ENCODE measurements at places on chromosomes 1 and 21.

- no peak for DNase-seq
Observed at GRCh38 chr1:199855580-199855979, 171.9 kb upstream of the NR5A2 start.

DNA sequence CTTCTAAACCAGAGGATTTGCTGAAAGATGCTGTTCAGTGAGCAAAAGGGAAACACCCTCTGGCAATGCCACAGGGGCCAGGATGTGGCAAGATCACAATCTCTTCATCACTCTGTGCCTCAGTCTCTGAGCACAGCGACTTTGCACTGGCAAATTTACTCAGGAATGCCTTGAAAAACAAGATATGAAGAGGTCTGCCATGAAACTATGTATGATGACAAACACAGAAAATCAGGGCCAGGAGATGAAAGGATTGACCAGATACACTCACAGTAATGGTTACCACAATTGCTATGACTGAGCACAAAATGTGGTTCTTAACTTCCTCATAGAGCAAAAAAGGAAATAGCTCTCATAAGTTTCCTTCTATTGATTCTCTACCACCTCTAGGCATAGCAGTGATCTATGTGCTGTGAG is 5.8 kb downstream of the TTC13 start:
- no peak for DNase-seq

DNA sequence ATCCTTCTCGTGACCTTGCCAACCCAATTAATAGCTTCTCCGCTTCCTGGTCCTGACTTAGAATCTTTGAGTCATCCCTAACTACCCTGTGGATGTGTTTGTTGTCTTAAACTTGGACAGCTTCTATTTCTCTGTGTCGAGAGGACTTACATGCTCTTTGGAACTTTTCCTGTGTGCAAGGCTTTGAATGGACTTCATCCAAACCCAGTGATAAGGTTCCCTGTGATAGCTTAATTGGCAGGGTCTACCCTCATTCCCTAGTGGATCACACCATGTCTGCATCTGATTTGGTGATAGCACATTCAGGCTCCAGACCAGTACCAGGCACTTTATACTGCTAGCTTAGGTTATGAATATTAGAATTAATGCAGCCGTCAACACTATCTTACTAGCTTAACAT is 378.2 kb upstream of the KAZN start:
- DNase-seq = no peak

- DNase-seq = no peak
Observed at GRCh38 chr1:99727575-99728185, 38.8 kb downstream of the FRRS1 start.

GRCh38 chr1:25890239-25891034 is 14.9 kb upstream of the PAQR7 start:
- DNase-seq = no peak

DNA sequence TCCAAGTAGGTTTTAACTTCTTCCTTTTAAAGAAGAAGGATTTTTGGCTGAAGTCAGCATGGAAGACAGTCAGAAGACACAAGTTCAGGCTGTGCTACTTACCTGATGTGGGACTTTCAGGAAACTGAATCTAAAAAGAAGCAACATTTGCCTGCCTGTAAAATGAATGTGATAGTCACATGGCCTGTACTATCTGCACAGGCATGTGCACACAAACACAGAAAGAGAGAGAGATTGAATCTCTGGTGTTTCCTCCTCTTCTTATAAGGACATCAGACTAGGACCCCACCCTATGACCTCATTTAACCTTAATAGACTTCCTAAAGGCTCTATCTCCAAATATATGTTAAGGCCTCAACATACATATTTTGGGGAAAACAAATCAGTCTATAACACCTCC is 542.9 kb downstream of the PLPP3 start:
- DNase-seq = no peak

GRCh38 chr1:234774971-234775370 is 165.0 kb upstream of the IRF2BP2 start:
- no peak for DNase-seq

DNA sequence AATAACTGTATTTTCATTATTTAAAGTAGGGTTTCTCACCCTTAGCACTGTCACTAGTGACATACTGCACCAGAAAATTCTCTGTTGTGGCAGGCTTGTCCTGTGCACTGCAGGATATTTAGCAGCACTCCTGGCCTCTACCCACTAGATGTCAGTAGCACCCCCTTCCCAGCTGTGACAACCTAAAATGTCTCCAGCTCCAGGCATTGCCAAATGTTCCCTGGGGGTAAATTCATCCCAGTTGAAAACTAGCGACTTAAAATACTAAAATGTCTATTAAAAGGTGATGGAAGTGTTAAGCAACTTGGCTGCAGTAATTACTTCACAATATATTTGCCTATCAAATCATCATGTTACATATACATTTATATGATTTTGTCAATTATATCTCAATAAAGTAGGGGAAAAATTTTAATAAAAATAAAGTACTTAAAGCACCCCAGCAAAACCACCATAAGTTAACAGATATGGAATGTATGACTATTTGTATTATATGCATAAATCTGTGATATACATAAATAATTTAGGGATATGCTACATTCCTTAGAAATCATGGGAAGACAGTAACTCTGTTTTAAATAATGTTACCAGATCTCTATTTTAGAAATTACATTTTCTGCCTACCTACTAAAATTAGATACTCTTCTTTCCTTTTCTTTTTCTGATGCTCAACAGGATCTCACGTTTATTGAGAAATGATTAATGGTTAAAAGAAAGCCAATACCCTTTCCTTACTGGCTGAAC is 74.6 kb downstream of the ARID4B start:
- DNase-seq = peak; percentile 26

DNA sequence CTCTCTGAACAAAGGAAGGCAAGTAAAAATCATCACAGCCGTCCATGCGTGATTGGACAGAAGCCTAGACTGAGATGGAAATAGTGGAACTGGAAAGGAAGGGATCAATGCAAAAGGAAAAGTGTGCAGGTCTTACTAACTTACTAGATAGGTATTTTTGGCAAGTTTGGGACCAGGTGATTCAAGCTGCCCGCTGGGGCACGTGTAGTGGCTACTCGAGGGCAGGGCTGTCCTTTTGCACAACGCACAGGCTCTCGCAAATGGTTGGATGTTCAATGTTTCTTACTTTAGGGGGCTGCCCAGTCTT is 566 bp upstream of the ALG6 start:
- DNase-seq = no peak

DNA sequence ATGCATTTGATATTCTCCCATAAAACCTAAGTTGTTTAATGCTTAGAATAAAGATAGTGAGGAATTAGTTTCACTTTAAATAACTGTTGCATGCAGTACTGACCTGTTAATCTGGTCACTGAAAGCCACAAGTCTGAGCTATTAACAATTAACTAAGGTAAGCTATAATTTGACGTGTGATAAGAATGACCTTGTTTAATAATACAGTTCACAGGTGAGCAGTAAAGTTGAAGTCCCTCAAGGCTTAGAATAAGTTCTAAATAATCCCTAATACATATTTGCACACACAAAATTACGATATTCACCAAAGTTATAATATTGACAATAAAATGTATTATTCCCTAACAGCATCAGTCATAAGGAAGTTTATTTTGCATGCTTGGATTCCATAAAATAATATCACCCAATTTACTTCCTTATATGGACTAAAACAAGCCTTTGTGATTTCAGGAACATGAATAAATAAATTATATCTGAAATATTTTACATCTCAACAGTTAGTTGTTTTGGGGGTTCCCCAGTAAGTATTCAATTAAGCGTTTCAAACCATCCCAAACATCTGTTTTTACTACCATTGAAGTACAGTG is 70.6 kb upstream of the CHRM3 start:
- no peak for DNase-seq

- DNase-seq = no peak
Observed at GRCh38 chr1:203031467-203031866, 5.2 kb downstream of the PPFIA4 start.

- no peak for DNase-seq
Observed at GRCh38 chr21:35227786-35228185, 178.7 kb upstream of the RUNX1 start.

Measured in stimulated activated CD4-positive, alpha-beta T cell treated with anti-CD3 and anti-CD28 coated beads, Interleukin-1b, Interleukin-23, amount 100 ng/mL, for 24 hours (primary cell).